ENCODE measurements at places on chromosomes 11 and 22.

DNA sequence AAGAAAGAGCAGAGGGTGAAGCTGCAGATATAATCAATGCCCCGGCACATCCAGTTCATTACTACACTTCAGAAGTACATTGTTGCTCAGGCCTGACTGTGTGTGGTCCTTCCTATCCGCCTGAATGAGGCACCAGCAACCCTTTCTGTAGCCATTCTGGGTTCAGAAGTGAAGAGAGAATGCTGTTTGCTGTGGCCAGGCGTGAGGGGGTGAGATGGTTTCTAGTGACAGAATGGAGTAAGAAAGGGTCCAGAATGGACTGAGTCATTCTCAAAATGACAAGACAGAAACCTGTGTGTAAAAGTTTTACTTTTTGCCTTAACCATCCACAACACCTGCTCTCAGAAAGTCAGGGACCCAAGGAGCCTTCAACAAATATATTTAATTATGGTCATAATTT lies 334.8 kb downstream of the GUCY1A2 start:
- DNase-seq: no peak

DNA sequence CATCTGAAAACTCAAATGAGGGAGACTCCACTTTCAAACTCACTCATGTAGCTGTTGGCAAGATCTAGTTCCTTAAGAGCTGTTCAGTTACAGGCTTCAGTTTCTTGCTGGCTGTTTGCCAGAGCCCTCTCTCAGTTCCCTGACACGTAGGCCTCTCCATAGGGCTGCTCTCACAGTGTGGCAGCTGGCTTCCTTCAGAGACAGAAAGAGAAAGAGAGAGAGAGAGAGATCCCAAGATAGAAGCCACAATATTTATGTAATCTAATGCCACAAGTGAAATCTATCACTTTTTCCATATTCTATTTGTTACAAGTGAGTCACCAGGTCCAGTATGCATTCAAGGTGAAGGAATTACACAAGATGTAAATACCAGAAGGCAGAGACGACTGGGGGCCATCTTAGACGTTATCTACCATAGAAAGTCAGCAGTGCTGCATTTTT lies 168.8 kb downstream of the RCN1 start:
- no peak for DNase-seq

DNA sequence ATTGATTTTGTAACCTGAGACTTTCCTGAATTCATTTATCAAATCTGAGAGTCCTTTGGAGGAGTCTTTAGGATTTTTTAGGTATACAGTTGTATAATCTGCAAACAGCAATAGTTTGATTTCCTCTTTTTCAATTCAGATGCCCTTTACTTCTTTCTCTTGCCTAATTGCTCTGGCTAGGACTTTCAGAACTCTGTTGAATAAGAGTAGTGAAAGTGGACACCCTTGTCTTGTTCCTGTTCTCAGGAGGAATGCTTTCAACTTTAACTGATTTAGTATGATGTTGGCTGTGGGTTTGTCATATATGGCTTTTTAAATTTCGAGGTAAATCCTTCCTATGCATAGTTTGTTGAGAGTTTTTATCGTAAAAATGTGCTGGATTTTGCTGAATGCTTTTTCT lies 227.4 kb downstream of the CSNK2A3 start:
- DNase-seq: no peak

DNA sequence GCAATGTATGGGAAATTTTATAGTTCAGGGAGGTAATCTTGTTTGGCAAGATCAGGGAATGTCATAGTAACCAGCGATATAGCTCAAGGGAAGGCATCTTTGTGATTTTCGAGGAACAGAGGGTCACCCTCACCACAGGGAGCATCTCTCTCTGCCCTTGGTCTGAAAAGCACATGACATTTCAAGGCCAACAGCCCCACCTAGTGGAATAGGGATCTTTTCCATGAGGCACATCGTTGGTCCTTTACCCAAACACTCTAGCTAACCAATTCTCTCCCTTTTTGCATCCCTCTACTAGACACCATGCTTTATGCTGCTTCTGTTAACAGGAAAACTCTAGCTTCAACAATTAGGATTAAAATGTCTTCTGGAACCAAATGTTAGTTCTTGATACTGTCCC lies 179.0 kb downstream of the GRM5 start:
- DNase-seq: no peak

- no peak for DNase-seq
Observed at GRCh38 chr11:134244593-134244992, 8.6 kb downstream of the THYN1 start.

- DNase-seq: no peak
Observed at GRCh38 chr22:30305906-30306626, 16.8 kb upstream of the CASTOR1 start.

DNA sequence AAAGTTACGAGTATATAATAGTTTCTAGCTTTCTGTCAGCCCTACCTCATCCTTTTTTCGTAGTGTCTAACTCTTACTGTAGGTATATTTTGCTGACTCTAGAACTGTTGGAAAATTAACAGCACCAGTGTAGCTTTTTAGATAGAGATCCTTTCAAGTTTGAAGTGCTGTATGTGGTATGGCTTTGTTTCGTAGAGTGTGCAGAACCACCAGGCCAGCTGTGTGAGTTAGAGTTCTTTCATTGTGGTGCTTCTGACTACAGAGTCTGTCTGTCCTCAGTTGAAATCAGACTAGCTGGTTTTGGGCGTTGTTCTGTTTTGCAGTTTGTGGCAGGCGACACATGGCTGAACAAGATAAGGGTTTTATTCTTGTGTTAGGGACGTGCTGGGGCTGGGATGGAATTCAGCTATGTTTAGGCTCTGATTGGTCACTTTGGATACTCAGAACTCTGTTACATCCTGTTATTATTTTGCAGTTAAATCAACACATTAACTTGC lies 3.2 kb downstream of the ARHGEF12 start:
- no peak for DNase-seq
